ENCODE measurements at places on chromosomes 7 and 10.
A peak's percentile ranks its signal among the peaks of the same experiment; 100 is the strongest.

DNA sequence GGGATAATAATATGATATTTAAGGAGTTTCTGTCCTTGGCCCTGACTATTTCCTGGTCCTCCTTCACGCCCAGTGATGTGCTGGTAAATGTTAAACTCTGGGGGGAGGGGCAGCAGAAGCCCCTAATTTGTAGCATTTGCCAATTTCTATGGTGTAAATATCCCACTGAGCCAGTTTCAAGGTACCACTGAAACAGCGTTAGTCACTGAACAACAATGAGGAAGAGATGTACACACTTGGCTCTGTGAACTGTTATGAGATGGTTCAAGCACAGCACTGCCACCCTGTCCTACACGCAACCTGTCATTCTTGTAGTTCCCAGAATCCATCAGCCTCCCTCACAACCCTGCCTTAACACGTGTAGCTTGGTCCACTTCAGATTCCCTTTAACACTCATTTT, 39.8 kb downstream of the MET start:
- no peak for DNase-seq

- DNase-seq: no peak
Observed at GRCh38 chr10:105356626-105357025, 715.5 kb downstream of the SORCS3 start.

DNA sequence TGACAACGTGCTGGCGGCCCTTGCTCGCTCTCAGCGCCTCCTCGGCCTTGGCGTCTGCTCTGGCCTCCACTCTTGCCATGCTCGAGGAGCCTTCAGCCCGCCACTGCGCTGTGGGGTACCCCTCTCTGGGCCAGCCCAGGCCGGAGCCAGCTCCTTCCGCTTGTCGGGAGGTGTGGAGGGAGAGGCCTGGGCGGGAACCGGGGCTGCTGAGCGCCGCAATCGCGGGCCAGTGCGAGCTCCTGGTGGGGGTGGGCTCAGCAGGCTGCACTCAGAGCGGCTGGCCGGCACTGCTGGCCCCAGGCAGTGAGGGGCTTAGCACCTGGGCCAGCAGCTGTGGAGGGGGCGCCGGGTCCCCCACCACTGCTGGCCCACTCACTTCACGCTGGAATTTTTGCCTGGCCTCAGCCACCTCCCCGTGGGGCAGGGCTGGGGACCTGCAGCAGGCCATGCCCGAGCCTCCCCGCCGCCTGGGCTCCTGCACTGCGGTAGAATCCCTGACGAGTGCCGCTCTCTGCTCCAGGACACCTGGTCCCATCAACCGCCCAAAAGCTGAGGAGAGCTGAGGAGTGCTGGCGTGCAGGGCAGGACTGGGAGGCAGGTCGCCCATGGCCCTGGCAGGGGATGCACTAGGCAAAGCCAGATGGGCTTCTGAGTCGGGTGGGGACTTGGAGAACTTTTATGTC, 372.2 kb upstream of the NRG3 start:
- no peak for DNase-seq

- DNase-seq: peak; percentile 89
Observed at GRCh38 chr10:30534465-30535144, 94.9 kb downstream of the LYZL2 start.

GRCh38 chr10:51389415-51390321, 309.7 kb downstream of the CSTF2T start:
- peak; percentile 78 for DNase-seq

DNA sequence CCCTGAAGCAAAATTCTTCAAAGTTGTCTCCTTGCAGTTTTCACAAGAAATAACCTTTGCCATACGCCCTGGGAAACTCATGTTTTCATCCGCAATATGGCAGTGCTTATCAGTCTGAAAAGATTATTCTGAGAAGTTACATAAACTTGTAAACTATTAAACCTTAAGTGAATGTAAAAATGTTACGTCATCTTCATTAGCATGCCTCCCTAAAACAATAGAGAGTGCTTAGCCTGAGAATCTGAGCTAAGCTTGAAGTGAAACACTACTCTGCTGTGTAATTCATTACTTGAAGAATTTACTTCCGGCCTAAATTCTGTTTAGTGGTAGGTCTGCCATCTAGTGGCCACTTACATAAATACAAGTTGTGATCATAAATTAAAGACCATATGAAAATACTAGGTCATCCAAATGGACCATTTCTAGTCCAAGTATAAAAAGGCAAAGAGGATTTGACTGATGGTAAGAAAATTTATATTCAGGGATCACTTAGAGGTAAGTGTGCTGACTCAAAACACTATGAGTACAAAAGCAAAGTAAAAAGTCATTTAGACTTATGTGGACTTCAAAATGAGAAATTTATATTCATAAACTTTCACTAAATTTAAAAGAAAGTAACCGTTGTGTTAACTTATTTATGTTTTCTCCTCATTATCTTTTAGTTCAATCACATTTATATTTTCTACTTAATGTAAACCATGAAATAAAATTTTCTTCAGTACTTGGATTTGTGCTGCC, 745.1 kb upstream of the LRRTM3 start:
- peak; percentile 82 for DNase-seq

- DNase-seq: no peak
Observed at GRCh38 chr10:131000743-131001142, 310.8 kb downstream of the TCERG1L start.

DNA sequence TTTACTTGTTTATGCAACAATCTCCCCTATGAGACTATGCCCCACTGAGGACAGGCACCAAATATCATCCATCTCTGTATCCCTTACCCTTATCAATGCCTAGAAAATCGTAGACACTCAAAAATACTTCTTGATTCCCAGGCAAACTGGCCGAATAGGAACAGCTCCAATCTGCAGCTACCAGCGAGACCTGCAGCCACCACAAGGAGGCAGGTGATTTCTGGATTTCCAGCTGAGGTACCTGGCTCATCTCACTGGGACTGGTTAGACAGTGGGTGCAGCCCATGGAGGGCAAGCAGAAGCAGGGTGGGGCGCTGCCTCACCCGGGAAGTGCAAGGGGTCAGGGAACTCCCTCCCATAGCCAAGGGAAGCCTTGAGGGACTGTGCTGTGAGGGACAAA, 10.8 kb upstream of the PPP1R3C start:
- peak; percentile 66 for DNase-seq

DNA sequence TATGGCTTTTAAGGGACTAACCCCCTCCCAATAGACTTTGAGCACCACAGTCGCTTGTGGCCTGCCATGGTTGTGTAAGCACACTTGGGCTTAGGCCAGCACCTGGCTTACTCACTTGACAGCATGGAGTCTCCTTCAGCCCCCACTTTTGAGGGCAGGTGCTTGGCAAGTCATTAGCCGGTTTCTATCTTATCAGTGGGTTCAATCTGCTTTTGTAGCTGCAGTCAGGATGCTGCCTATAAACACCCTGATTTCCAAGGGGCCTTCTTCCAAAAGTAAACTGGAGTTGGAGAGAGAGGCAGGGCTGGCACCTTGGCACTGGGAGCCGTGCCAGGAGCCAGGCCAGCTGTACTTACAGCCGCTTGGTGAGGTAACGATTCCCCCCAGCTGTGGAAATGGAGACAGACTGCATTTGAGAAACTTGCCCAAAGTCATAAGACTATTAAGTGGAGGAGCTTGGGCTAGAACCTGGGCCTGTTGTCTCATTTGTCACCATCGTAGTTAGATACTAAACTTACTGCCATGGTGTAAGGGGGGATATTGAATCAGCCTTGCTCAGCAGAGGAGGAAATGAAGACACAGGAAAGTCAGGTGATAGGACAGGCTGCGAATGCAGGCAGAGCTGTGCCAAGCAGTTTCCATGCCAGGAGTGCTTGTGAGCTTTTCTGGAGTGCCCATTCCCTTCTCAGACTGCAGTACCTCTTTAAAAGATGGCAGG, 92.2 kb upstream of the EFCAB10 start:
- DNase-seq: no peak

GRCh38 chr10:118842843-118843624, 88.3 kb upstream of the CACUL1 start:
- no peak for DNase-seq

DNA sequence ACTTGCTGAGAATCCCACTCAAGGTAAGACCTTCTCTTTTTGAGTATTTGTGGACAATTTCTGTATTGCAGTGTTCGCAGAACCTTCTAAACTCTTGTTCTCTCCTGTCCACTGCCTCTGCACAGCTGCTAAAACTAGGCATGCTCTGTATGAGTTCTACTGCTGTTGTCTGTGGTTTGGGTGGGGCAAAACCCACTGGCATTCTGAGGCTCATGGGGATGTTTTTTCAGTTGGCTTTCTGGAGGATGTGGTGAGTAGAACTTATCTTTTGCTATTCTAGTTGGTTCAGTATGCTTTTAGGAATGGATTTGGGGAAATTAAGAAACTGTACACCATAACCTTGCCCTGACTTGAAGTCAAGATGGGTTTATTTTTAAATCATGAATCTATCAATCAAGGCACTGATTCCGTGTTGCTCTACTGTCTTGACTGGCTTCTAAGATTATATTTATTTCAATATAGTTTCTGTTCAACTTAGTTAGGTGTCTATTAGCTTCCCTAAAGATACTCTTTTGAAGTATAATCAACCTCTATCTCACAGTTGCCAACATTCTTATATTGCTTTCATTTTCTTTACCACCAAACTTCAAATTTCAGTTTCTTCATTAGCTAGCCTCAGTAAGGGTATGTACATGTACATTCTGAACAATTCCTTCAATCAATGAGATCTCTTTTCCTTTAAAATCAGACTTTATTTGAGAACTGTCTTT, 25.0 kb upstream of the C1GALT1 start:
- DNase-seq: no peak

- DNase-seq: peak; percentile 86
Observed at GRCh38 chr7:78226059-78226719, 427.6 kb downstream of the PHTF2 start.

GRCh38 chr10:14757394-14757793, 17.3 kb downstream of the FAM107B start:
- no peak for DNase-seq
